ENCODE measurements at places on chromosomes 6 and 20. TPM values are rescaled to one million over a fixed set of nuclear protein-coding genes. Genes with fewer than 3 reads are reported as not detected.

DNA sequence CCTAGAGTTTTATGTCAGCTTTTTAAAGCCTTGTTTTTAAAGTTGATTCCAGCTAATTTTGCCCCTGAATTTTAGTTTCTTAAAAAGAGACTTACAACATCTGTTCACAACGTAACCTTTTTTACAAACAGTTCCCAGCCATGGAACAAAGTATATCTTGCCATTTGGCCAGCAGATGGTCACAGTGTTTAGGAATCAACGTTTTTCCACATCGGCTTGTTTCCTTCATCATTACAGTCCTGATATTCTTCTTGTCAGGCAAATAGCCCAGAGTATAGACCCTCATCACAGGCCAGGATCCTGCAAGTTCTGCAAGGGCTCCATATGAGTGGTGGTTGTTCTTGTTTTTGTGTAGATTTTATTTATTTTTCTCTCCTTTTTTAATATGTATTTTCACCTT lies 341.7 kb upstream of the HTR1E start:
- no peaks in the 10 kb centered on the region for H3K27me3 ChIP-seq
- no peaks in the 10 kb centered on the region for H3K4me1 ChIP-seq
- H3K36me3 ChIP-seq = no peaks in the 10 kb centered on the region
- no peak for DNase-seq

DNA sequence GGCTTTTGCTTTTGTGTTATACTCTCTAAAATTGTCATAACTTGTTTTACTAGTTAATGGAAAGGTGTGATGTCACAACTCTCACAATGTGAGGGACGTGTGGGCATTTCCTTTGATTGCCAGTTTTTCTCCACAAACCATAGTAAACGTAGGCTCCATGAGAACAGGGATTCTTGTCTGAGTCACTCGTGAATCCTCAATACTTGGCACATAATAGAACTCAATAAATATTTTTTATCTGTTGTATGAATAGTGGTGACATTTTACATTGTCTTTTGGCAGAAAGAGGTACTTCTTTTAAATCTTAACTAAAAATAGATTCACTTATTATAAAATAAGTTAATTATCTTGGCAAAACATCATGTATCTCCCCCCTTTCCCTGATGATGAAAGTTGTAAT lies 69.0 kb upstream of the CNKSR3 start:
- H3K36me3 ChIP-seq = peaks cover 4% of the 10 kb centered on the region
- no peak overlapping the region for H3K4me3 ChIP-seq
- H3K27ac ChIP-seq = no peak overlapping the region
- H3K27me3 ChIP-seq = no peaks in the 10 kb centered on the region

GRCh38 chr6:136767570-136768309 lies 24.5 kb downstream of the MAP3K5 start:
- no peaks in the 10 kb centered on the region for H3K27me3 ChIP-seq
- H3K4me3 ChIP-seq = no peak overlapping the region
- DNase-seq = no peak
- H3K27ac ChIP-seq = no peak overlapping the region

- no peaks in the 10 kb centered on the region for H3K36me3 ChIP-seq
- no peak overlapping the region for H3K27ac ChIP-seq
- no peak for DNase-seq
- H3K4me3 ChIP-seq = no peak overlapping the region
- H3K4me1 ChIP-seq = peaks cover 20% of the 10 kb centered on the region
Observed at GRCh38 chr6:33543116-33543515, 37.0 kb downstream of the BAK1 start.

DNA sequence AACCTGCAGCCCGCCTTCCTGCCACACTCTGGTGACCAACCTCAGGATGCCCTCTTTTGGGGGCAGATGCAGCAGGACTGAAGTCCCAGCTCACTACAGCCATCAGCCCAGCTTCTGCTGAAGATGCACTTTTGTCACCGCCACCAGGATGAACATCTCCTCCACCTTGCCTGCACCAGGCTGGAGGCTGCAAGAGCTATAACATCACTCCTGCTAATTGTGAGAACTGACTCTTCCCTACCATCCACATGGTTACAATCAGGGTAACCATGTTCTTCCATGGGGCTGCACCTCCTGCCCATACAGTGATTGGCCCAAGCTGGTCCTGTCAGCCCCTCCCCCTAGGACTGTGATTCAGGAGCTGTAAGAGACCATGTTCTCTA lies 2.0 kb upstream of the ACTL10 start:
- peak overlapping the region; percentile 80 for H3K4me3 ChIP-seq
- peaks cover 22% of the 10 kb centered on the region for H3K4me1 ChIP-seq
- H3K27ac ChIP-seq = peak overlapping the region; percentile 40
- no peak for DNase-seq

- peaks cover 25% of the 10 kb centered on the region for H3K36me3 ChIP-seq
- H3K4me3 ChIP-seq = no peak overlapping the region
- peaks cover 12% of the 10 kb centered on the region for H3K4me1 ChIP-seq
- no peaks in the 10 kb centered on the region for H3K27me3 ChIP-seq
- DNase-seq = no peak
Observed at GRCh38 chr20:51710361-51710894, 57.8 kb downstream of the ATP9A start.

GRCh38 chr6:16921399-16922110 lies 160.3 kb upstream of the ATXN1 start:
- no peak for DNase-seq
- no peaks in the 10 kb centered on the region for H3K36me3 ChIP-seq
- H3K27ac ChIP-seq = no peak overlapping the region
- H3K4me3 ChIP-seq = no peak overlapping the region
- no peaks in the 10 kb centered on the region for H3K27me3 ChIP-seq
- no peaks in the 10 kb centered on the region for H3K4me1 ChIP-seq

DNA sequence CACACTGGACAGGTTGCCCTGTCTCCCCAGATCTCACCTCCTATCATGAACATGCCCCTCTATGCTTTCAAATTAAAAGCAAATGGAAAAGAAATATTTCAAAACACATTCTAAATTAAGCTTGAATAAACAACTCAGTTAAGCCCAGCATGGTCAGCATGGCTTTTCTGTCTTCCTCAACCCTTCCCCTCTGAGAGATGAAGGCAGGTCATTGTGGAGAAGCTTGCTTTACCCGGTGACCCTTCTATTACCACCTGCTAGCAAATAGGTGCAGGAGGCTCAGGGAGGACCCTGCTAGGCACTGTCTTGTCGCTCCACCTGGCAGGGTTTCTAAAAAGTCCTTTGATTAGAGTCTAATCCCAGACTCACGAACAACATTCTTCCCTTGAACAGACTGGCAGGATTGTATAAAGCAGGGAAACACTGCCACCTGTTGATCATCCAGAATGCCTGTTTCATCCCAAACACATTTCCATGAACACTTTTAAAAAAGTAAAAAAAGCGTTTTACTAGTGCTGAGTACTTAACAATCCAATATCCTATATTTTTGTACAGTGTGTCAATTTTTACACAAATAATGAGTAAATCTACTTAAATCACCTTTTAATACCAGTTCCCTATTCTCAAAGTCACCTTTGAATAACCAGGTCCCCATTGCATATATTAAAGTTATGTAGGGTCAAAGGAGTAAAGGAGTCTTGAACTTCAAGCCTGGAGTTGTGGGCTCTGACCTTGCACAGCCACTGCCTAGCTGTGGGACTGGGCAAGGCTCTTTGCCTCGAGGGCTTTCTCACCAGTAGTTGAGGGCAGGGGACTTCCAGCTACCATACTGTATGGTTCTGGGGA lies 75.5 kb downstream of the GPR6 start:
- peaks cover 4% of the 10 kb centered on the region for H3K27me3 ChIP-seq
- no peaks in the 10 kb centered on the region for H3K36me3 ChIP-seq
- H3K27ac ChIP-seq = no peak overlapping the region
- H3K4me3 ChIP-seq = no peak overlapping the region
- no peak for DNase-seq
- H3K4me1 ChIP-seq = peaks cover 14% of the 10 kb centered on the region

DNA sequence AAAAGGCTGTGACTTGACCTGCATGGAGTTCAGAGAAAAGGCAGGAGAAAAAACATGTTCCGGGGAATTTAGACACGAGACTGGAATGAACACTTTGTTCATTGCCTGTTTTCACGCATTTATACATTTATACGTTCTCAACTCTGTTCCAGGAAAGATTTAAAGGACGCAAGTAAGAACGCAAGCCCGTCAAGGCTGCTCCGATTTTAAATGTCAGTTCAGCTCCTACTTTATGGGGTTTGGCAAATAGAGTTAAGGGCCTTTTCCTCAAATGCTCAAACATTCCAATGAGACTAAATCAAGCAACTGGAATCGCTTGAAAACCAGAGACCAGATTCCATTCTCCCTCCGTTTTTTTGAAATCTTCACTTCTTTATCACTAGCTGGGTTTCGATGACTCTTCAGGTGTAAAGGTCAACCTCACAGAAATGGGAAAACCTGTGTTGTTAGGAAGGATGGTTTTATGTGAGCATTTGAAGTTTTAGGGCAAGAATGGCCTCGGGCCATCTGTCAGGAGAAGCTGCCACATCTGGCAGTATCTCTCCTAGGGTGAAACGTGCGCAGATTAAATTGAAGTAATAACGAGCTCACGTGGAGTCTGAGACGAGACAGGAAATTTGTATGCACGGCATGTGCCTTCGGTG lies 24.9 kb downstream of the TTLL2 start:
- H3K27ac ChIP-seq = no peak overlapping the region
- H3K4me3 ChIP-seq = peak overlapping the region; percentile 73
- H3K4me1 ChIP-seq = peaks cover 12% of the 10 kb centered on the region
- H3K27me3 ChIP-seq = peaks cover 31% of the 10 kb centered on the region
- H3K36me3 ChIP-seq = no peaks in the 10 kb centered on the region
- no peak for DNase-seq

The FKBP1C gene
- 0.97 TPM for total RNA-seq

DNA sequence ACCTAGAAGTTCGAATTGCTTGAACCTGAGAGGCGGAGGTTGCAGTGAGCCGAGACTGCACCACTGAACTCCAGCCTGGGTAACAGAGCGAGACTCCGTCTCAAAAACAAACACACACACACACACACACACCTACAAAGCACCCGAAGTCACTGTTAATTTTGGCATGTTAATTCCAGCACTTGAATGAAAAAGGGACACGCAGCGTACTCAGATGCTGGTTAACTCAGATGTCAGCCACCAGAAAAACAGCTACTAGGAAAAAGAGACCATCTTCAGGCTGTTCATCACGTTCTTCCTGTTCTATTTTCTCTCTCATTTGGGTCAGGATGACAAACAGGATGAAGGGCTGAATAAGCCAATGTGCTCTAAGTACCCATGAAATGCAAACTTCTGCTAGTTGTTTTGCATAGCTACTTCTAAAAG lies 46.9 kb downstream of the BLOC1S5 start:
- no peak overlapping the region for H3K4me3 ChIP-seq
- no peak overlapping the region for H3K27ac ChIP-seq
- peaks cover 13% of the 10 kb centered on the region for H3K36me3 ChIP-seq
- no peaks in the 10 kb centered on the region for H3K27me3 ChIP-seq

DNA sequence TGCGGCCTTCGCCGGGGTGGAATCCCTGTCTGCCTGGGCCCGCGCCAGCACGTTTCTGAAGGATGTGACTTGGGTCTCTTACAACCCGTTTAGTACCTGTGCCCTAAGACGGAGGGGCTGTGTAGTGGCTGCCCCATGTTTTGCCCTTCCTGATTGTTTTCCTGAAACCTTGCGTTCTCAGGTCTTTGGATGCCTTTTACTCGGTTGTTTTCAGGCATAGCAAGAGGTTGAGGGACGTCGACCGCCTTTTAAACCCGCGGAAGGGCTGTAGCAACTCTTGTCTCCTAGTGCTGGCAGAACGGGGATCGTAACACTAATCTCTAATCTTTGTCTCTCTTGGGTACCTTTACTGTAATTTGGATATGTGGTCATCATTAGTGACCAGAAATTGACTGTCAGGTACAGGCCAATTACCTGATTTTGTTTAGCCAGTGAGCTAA lies 706 bp upstream of the NANP start:
- H3K4me3 ChIP-seq = peak overlapping the region; percentile 75
- peaks cover 28% of the 10 kb centered on the region for H3K4me1 ChIP-seq
- no peaks in the 10 kb centered on the region for H3K27me3 ChIP-seq
- no peak for DNase-seq

DNA sequence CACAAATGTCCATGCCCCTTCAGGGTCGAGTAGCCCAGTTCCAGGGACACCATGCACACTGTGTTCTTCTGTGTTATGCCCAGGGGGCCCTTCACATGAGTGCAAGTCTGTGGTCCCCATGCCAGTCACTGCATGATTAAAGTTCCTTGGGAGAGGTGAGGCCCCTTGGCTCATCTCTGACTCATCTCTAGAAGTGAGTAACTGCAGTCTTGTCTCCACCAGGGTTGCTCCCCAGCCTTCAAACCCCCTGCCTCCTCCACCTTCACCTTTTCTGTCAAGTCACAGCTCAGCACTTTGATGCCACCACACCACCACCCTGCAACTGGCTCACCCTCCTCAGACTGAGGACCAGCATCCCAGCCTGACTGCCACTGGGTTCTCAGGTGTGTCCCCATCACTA lies 161.7 kb downstream of the UNC5CL start:
- no peak overlapping the region for H3K4me3 ChIP-seq
- DNase-seq = no peak
- no peak overlapping the region for H3K27ac ChIP-seq
- peaks cover 18% of the 10 kb centered on the region for H3K4me1 ChIP-seq
- H3K36me3 ChIP-seq = peaks cover 3% of the 10 kb centered on the region
- H3K27me3 ChIP-seq = peaks cover 38% of the 10 kb centered on the region

DNA sequence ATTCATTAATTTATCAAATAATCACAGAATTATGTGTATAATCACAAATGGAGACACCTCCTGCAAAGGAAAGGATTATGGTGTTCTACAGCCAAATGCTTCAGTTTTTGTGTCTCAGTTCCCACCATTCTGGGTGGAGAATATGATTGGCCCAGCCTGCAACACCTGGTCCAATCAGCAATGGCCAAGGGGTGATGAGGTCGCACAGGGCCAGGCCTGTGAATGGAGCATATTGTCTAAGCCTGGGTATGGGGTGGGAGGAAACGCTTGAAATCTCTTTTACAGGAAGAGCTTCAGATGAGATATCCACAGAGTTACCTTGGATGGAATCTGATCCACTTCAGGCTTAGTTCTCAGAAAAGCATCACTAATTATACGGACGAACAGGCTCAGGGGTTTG lies 271.6 kb downstream of the DHX35 start:
- no peaks in the 10 kb centered on the region for H3K36me3 ChIP-seq
- peaks cover 28% of the 10 kb centered on the region for H3K27me3 ChIP-seq
- H3K27ac ChIP-seq = no peak overlapping the region
- no peak overlapping the region for H3K4me3 ChIP-seq

- peak within 1 kb of the TSS; percentile 83 for H3K4me3 ChIP-seq
- peaks cover 49% of the 10 kb centered on the region for H3K27me3 ChIP-seq
- H3K36me3 ChIP-seq = no peaks in the 10 kb centered on the region
- no peak within 1 kb of the TSS for H3K27ac ChIP-seq
- DNase-seq = no peak
Observed at GRCh38 chr6:72621291-72622093, at the start of gene KCNQ5. KCNQ5 (plus strand) TSS chr6:72622064.

Measured in mesothelial cell of epicardium (in vitro differentiated cells).